ENCODE measurements at places on chromosomes 1 and 21.

DNA sequence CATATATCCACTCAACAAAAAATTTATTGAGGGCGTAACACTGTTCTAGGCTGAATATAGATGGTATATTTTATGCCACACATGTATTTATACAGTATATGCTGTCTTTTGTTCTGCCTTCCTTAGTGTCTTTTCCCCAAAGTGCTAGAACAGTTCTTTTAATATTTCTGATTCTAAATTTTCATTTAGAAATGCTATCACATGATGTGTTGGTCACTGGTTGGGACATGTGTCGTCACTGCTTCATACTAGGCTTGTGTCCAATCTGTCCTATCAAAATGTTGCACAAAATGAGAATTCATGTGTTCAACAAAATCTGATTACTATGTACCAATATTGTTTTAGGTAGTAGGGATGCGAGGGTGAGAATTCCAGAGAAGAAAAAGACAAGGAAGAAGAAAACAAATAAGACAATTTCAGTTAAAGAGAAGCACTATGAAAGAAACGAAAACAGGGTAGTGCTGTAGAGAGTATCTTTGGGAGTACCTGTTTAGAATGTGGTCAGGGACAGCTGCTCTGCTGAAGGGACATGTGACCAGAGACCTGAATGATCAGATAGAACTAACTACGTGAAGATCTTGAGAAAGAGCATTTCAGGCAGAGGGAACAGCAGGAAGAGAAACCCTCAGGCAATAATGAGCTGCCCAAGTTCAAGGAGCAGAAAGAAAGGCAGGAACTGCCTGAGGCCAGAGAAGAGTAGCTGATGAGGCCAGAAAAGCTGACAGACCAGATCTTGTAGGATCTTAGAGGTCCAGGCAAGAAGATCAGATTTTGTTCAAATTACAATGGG is 1.3 kb downstream of the KMO start:
- no peak for DNase-seq

GRCh38 chr1:46581681-46582455 is 22.2 kb downstream of the MKNK1 start:
- DNase-seq = no peak

DNA sequence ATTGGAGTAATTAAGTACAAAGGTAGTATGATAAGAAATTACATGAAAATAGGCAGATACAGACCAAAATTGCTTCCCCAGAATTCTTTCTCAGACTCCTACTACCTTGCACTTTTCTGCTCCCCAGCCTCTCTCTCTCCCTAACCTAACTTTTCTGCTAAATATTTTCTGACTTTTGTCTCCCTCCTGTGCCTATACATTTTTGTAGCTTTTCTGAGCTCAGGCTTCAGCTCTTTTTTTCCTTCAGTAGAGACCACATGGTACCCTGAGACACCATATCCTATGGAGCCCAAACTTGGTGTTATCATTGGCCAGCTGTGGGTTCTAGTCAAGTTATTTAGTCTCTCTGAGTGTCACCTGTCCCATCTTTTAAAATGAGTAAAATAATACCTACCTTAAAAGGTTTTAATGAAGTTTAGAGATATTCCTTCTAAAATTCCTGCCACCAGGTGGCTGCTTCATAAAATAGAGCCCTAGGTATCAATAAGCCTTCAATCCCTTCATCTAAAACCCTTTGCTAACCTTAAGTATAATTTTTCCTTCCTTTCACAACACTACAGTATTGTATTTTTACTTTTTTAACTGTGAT is 237.6 kb upstream of the DUSP10 start:
- DNase-seq = no peak

DNA sequence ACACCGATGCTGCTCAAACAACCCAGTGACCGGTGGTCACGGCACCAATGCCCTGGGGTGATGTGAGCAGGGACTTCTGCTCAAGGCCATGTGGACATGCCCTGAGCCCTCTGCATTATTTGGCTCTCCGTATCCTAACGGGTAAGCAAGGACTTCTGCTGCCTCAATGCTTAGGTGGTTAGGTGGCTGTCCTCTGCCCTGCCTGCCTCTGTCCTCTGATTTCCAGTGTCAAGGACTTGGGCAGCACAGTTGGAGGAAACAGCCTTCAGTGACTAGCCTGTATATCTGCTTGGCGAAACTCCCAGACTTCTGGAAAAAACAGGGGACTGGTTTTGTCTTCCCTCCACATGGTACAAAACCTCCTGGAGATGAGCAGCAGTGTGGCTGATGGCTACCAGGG is 34.5 kb downstream of the DNAJC11 start:
- DNase-seq = no peak

- no peak for DNase-seq
These were observed 40.5 kb upstream of the HMCN1 start for GRCh38 chr1:185693654-185694053.

DNA sequence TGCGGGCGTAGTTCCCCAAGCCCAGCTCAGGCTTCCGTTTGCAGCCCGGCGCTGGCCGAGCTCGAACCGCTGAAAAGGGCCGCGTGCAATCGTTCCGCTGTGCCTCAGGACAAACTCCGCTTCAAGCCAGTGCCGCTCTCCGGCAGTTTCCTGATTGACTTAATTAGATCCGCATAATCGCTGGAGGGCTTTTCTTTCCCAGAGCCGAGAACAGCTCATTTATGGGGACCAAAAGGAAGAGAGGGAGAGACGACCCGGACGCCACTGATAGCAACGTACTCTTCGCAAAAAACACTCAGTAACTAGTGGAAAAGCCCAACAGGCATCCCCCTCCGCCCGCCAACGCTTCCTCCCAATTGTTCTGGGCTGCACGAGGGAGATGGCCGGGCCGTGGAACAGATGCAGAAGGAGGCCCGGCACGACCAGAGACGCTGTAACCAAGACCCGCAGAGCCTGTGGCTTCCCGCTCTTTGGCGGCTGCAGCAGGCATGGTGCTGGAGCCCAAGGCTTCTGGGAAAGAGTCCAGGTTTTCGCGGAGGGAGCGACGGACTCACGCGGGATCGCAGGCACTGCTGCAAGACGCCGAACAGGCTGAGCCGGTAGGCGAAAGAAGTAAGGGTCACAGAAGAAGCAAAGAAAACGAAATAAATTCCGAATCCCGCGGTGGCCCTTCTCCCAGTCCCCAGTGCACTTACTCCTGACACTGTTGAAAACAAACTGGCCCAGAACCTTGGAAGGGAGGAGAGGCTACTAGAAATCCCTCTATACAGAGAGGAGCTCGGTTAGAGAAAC is 3.6 kb upstream of the FOXD2 start:
- DNase-seq = peak; percentile 57

GRCh38 chr1:42319128-42319851 is 15.7 kb downstream of the FOXJ3 start:
- DNase-seq = no peak

Measured in dorsolateral prefrontal cortex (tissue), 122 donors.